HEK293T (cell line): ENCODE measurements at places on chromosomes 13 and 19.

DNA sequence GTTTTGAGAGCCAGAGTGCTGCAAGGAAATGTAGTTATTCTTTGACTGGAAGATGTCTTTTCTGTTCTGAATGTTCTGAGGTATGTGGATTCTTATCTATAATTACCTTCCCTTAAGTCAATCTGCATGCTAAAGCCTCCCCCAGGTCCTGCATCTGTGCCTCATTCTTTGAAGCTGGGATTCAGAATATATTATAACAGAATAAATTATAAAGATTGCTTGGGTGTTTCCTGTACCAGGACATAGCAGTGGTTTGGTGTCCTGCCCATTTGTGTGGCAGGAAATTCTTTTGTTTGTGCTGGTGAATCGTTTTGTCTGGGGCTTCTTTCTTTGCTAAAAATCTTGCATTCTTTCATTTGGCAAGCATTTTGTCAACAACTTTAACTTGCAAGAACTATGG lies 60.2 kb downstream of the ITGBL1 start:
- DNase-seq, result no peak

DNA sequence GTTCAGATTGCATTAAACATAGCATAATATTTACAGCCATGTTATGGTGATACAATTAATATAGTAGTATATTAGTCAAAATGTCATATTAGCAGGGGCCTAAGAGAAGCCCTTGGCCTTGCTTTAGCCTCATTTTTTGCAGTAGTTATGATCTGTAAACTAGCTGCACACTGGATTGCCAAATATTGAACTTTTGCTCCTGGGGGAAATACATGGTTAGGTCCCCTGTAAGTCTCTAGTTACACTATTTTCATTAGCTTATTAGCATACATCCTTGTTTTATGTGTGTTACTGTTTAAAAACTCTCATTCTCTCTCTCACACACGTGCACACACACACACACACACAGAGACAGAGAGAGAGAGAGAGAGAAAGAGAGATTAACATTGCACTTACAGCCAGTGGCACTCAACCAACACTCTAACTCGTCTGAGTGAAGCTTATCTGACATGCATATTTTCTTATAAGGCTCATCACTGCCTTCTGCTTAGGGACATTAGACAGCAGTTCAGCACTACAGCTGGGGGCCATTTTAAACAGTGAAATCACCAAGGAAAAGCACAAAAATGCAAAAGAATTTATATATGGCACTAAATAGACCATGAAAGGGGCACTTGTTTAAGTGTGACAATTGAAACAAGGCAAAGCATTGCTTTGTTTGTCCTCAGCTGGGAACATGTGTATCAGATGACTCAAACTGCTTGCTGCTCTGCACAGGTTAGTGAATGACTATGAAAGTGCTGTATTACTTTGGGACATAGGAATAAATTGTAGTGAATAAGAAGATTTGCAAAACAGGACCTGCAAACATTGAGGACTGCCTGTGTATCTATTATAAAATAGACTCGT lies 278.7 kb downstream of the GPC6 start:
- no peak for DNase-seq

GRCh38 chr13:39510316-39510695 lies 92.7 kb downstream of the LHFPL6 start:
- no peak for DNase-seq

- no peak for DNase-seq
Measured at GRCh38 chr13:106528718-106529414, 6.6 kb downstream of the EFNB2 start.

- DNase-seq, result no peak
Measured at GRCh38 chr13:57346786-57347185, 179.8 kb downstream of the PRR20E start.

DNA sequence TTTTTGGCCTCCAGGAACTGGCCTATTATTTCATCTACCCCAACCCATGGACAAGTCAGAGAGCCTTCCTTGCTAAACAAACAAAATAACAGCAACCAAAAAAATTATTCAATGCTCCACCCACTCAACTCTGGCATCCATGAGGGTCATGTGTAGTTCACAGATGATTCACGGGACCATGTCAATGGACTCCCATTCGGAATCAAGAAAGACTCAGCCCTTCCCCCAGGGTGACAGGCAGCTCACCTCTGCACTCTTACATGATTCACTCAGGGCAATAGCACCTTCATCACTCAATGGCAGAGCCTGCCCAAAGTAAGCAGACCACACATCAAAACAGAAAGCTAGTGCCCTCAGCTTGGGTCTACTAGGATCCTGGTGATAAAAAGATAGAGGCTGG lies 14.3 kb upstream of the SCEL start:
- no peak for DNase-seq

DNA sequence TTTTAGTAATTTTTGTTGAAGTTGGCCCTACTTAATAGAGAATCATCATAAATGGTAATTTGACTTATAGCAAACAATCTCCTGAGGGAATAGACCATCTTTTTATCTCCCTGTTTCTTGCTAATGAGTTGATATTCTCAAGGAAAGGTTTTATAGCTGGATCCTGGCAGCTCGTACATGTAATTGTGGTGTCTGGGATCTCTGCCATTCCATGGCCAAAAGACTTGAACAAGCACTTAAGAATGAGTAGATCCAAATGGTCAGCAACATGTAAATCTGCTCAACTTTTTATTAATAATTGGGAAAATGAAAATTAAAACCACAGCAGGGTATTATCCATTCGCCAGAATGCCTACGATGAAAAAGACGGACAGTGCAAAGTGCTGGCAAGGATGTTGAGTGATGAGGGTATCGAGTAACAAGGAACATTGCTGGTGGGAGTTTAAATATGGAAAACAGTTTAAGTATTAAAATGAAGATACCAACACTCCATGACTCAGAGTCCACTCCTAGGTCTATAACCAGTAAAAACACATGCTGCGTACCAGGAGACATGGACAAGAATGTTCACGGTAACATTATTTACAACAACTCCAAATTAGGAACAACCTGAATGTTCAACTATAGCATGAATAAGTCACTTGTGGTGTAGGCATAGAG lies 5.1 kb upstream of the GPR18 start:
- no peak for DNase-seq

DNA sequence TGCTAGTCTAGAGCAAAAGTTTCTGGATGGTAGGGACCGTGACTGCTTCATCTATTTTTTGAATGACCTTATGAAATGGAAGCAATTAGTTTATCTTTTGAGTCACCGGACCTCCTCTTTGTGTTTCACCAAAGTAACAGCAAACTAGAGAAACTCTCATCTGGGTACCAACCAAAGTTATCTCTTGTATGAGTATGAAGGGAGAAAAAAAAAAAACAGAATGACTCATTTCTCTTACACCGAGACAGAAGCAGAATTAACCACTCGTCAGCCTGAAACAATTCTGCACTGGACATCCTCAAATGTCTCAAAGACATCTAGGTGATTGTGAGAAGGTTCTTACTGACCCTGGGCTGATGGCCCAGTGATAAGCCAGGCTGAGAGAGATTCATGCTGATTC lies 18.3 kb downstream of the ZNF100 start:
- no peak for DNase-seq

GRCh38 chr19:55147545-55148251 lies 1.3 kb downstream of the TNNT1 start:
- no peak for DNase-seq

GRCh38 chr13:42125046-42125445 lies 76.6 kb downstream of the DGKH start:
- no peak for DNase-seq

DNA sequence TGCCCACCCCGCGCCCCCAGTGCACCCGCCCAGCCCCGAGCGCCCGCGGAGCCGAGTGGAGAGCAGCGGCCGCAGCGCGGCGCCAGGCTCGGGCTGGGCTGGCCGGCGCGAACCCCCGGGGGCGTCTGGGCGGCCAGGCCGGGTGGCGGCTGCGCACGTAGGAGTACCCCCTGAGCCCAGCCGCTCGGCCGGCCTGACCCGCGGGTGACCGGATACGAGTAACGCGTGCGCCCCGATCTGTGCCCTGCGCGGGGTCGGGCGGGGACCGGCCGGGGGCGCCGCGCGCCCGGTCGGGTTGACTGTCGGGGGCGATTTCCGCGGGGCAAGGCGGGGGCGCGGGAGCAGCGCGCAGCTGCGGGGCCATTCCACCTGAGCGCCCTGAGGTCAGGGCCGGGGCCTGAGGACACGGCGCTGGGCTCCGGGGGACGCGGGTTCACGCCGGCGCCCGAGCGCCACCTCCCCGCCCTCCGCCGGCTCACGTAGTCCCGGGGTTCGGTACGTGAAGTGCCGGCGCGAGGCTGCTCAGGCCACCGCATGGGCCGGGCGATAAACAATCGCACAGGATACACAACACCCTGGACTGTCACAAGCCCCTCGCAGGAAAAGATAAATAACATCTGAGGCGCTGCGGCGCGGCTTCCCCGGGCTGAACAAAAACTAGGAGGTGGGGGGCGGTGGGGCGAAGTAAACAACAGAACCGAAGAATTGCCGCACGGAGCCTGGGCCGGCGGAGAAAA lies 37.6 kb upstream of the FLT1 start:
- no peak for DNase-seq

- no peak for DNase-seq
Measured at GRCh38 chr19:57803594-57804325, 11.0 kb downstream of the ZNF552 start.

DNA sequence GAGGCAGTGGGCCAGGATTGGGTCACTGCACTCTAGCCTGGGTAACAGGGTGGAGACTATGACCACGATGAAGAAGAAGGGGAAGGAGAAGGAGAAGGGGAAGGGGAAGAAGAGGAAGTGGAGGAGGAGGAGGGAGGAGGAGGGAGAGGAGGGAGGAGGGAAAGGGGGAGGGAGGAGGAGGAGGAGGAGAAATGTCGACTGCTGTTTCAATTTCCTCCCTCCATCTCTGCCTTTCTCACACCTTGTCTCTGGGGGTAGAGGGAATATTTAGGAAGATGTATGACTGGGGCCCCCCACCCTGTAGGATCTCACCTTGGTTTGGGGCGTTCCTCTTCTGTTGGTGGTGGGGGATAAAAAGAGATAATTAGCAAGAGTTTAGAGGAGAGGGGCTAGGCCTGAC lies 3.8 kb downstream of the TNNT1 start:
- DNase-seq, result no peak

DNA sequence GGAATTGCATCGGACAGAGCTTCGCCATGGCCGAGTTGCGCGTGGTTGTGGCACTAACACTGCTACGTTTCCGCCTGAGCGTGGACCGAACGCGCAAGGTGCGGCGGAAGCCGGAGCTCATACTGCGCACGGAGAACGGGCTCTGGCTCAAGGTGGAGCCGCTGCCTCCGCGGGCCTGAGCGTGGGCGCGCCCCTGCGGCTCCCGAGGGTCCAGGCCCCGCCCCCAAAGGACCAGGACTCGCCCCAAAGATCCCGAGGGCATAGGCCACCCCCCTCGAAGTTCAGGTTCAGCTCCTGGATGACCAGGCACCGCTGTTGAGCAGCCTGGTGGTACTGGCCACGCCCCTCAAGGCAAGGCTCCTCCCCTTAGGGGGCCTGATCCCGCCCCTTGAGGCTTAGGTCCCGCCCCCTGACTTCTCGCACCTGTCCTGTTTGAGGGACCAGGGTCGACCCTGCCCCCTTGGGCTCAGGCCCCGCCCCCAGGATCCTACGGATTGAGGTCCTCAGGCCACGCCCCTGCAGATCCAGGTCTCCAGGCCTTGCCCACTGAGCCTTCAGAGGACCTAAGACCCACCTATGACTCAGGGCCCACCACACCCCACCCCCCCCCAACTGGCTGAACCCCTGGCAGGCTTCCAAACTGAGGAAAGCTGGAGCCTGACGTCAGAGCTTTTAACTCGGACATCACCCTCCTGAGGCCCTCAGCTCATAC lies 43.1 kb downstream of the CYP4F22 start:
- peak; percentile 78 for DNase-seq

DNA sequence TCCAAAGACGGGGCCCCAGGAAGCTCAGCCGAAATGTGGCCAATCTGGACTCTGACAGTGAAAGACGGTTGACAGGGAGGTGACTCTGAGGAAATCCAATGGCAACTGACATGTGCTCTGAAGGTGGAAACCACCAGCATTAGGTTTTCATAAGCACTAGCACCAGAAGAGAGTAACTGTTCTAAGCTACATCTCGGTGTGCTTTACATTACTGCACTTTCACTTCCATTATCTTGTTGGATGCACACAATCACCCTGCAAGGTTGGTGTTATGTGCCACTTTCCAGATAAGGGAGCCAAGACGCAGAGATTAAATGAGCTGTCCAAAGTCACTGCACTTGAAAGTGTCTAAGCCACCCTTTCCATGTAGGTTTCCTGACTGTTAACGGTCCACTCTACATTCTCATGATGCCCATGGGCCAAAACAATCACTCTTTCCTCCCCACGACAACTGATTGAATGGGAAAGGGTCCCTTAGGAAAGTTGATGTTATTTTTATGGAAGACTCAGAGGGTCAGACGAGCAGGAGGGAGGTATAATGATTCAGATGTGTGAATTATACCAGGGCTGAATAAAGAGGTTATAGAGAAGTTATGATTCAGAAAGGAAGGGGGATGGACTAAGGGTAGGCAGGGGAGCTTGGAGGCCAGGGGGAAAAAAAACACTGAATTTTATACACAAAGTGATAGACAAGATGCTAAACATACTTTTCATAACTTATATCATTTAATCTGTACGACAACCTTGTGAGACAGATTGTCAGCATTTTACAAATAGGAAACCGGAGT lies 52.8 kb downstream of the RUBCNL start:
- no peak for DNase-seq

DNA sequence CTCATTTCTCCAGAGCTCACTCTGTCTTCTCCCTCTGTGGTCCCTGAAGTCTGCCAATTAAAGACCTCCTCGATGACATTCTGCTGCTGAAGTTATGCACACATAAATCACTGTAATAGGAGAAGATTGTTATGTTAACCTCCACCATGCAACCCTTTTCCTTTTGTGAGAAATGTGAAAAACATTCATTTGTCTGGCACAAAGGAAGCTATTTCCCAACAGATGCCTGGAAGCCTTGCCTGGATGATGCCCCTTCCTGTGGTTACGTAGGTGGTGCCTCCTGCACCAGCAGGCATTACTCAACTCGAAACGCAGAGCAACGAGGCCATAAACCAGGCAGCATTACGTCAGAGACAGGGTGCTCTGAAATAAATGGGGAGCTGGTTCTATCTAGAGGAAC lies 327.4 kb upstream of the ZNF507 start:
- DNase-seq, result no peak

- peak; percentile 74 for DNase-seq
Measured at GRCh38 chr19:55179606-55180484, at the start of gene SYT5. SYT5 (minus strand) TSS chr19:55180289; CDS start chr19:55179041, 1,248 bp downstream.

DNA sequence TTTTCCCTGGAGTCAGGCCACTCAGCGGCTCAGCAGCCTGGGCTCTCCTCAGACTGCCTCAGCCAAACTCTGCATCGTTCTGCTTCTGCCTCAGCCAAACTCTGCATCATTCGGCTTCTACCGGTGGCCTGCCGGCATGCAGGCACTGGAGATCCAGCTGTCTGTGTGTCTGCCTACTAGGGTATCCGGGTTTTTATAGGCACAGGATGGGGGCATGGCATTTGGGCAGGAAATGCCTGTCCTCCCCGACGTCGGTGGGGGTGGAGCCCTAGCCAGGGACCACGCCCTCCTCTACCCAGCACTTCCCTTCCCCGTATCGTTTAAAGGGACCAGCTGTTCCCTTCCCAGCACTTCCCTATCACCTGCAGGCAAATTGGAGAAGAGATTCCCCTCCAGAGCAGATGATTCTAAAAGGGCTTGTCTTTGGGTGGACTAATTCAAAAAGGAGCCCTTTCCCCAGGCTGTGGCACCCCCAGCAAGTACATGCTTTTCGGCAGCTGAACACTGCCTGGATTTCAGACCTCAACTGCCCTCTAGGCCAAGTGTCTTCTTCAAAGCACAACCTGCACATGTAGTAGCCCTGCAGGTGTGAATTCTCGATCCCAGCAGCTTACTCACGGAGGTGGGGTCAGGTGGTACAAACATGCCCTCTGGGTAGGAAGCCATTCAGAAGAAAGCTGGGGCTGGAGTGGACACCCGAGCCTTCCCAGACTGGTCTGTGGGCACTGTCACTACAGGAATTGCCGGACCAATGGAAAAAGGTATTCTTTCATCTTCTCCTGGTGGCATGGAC lies 25.4 kb upstream of the GPR12 start:
- no peak for DNase-seq
